A549 treated with AZD2906 at 1 μM for 4 hours (cell line): ENCODE measurements at places on chromosomes 11 and 22. TPM values are rescaled to one million over a fixed set of nuclear protein-coding genes. Genes with fewer than 3 reads are reported as not detected.

Gene OR51B4
- total RNA-seq: not detected in 5 replicates

Gene POU2F3
- total RNA-seq: 0.05 TPM in 1 of 5 replicates, not detected in the others

Gene A4GALT
- 20.3 to 28.0 TPM (median 27.2 TPM) in 5 replicates for total RNA-seq

Gene HTR3A
- total RNA-seq: not detected in 5 replicates

Gene CASP5
- not detected in 5 replicates for total RNA-seq

Gene MSANTD4
- total RNA-seq: 7.7 to 11.8 TPM (median 9.0 TPM) in 5 replicates

Gene PATE2
- not detected in 5 replicates for total RNA-seq

Gene CRYBB3
- total RNA-seq: 0.09 to 0.18 TPM in 2 of 5 replicates, not detected in the others

Gene ZBTB3
- total RNA-seq: 1.3 to 1.8 TPM (median 1.5 TPM) in 5 replicates
